T-helper 17 cell (primary cell): ENCODE measurements at places on chromosomes 5 and 9. TPM values are rescaled to one million over a fixed set of nuclear protein-coding genes. Genes with fewer than 3 reads are reported as not detected.

The LVRN gene
- not detected for total RNA-seq

The IFNA13 gene
- not detected for total RNA-seq

The JAKMIP2 gene
- 2.4 TPM for total RNA-seq

The PCDHGA12 gene
- not detected for total RNA-seq

The PCDHA13 gene
- total RNA-seq = not detected

The CDC42SE2 gene
- 215 TPM for total RNA-seq

The EMB gene
- total RNA-seq = 184 TPM

The NDUFA8 gene
- 13.0 TPM for total RNA-seq

The ATOSB gene
- 9.8 TPM for total RNA-seq

The MYOZ3 gene
- total RNA-seq = not detected

GRCh38 chr9:21244836-21245235 lies 5.0 kb upstream of the IFNA14 start:
- no peak for DNase-seq

DNA sequence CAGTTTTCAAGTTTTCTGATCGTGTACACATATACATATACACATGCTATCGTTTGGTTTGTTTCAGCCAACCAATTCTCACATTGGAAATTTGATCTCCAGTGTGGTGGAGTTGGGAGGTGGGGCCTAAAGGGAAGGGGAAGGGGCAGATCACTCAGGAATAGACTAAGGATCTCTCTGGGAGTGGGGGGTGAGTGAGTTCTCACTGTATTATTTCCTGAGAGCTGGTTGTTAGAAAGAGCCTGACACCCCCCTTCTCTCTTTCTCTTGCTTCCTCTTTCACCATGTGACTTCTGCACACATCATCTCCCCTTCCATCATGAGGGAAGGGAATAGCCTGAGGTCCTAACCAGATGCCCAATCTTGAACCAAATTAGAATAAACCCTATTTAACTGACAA lies 551.7 kb downstream of the MAT2B start:
- DNase-seq = no peak

- DNase-seq = no peak
Observed at GRCh38 chr9:88992556-88992955, 1.3 kb downstream of the S1PR3 start.

GRCh38 chr5:131607903-131608540 lies 27.0 kb downstream of the RAPGEF6 start:
- no peak for DNase-seq

- no peak for DNase-seq
Observed at GRCh38 chr5:137279521-137280231, 219.4 kb downstream of the SPOCK1 start.

- DNase-seq = no peak
Observed at GRCh38 chr9:110752766-110753165, 84.2 kb downstream of the MUSK start.

- no peak for DNase-seq
Observed at GRCh38 chr5:32831624-32832023, 120.5 kb downstream of the NPR3 start.

- DNase-seq = no peak
Observed at GRCh38 chr9:112104901-112105300, 70.2 kb downstream of the SUSD1 start.

DNA sequence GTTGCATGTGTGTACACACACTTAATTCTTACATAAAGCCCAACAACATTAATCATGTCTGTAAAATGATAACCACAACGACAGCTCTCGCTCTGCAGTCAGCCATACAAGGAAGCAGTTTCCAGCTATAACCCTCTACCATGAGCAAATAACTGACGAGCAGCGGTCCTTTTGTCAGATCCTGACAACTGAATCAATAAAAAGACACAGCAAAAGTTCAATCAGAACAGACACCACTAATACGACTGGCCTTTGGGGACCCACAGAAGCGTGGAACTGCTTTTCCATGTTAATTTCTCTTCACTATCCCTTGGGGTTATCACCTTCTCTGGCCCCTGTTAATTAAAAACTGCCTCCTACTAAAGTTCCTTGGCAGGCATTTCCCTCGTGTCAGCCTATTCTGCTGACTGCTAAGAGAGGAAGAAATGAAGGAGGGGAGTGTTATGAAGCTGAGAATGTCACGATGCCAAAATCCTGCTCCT lies 722.8 kb upstream of the GRAMD2B start:
- DNase-seq = no peak

GRCh38 chr9:109232449-109233237 lies 65.6 kb upstream of the FRRS1L start:
- no peak for DNase-seq

DNA sequence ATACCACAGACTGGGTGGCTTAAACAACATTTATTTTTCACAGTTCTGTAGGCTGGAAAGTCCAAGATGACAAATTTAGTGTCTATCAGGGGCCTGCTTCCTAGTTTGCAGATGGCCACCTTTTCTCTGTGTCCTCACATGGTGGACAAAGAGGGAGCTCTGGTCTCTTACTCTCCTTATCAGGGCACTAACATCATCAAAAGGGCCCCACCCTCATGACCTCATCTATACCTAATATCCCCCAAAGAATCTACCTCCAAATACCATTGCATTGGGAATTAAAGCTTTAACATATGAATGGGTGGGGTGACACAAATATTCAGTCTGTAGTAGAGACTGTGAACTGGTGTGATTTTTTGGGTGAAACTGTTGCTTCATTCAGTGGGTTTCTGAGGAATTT lies 78.1 kb downstream of the C7 start:
- no peak for DNase-seq

GRCh38 chr9:123643518-123643917 lies 286.4 kb downstream of the DENND1A start:
- no peak for DNase-seq

- DNase-seq = no peak
Observed at GRCh38 chr5:1888541-1889251, 6.0 kb upstream of the IRX4 start.

- DNase-seq = peak; percentile 59
Observed at GRCh38 chr9:136644593-136645351, 17.9 kb upstream of the EGFL7 start.

- DNase-seq = no peak
Observed at GRCh38 chr5:154351566-154351965, 94.2 kb upstream of the SAP30L start.

- no peak for DNase-seq
Observed at GRCh38 chr5:147234239-147234824, 494 bp upstream of the STK32A start.

GRCh38 chr9:2800394-2801179 lies 43.3 kb downstream of the PUM3 start:
- no peak for DNase-seq

- DNase-seq = no peak
Observed at GRCh38 chr9:87748881-87749280, 23.0 kb downstream of the CTSL start.

GRCh38 chr5:139315056-139315615 lies 21.6 kb downstream of the MATR3 start:
- no peak for DNase-seq

DNA sequence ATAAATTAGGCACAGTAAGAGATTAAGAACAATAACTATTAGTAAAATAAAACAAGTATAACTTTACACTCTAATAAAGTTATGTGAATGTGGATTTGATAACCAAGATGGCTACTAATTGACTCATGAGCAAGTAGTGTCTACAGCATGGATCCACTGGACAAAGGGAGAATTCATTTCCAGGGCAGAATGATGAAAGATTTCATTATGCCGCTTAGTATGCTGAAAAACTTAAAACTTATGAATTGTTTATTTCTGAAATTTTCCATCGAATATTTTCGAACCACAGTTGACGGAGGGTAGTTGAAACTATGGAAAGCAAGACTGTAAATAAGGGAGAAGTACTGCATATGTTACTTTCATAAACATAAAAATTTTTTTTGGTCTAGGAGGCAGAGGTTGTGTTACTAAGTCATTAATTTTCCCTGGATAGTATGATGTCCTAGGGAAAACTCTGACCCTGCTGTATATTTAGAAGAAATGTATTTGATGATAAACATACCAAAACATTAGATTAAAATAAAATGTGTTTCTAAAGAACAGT lies 24.9 kb upstream of the TARS1 start:
- no peak for DNase-seq

- DNase-seq = no peak
Observed at GRCh38 chr5:94992325-94992724, 292.6 kb downstream of the MCTP1 start.

GRCh38 chr9:89139455-89139854 lies 39.2 kb downstream of the SHC3 start:
- DNase-seq = no peak

DNA sequence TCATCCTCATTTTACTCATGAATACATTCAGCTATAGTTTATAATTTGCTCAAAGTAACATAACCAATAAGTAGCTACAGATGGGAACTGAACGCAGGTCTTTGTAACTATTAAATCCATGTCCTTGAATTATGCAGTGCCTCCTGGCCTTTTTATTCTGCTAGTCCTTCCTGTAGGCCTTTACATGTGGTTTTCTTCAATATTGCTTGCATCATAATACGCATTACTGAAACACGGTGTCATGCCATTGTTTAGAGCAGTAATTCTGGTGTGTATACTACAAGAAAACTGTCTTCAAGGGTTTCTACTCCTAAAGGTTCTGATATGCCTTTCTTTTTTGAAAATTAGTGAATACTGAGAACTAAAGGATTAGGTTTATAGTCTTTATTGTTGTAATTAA lies 20.7 kb downstream of the CWC27 start:
- DNase-seq = no peak

GRCh38 chr5:150511578-150512367 lies 3.8 kb downstream of the NDST1 start:
- no peak for DNase-seq

- DNase-seq = no peak
Observed at GRCh38 chr9:114989600-114990410, 59.4 kb upstream of the TNFSF8 start.

GRCh38 chr5:5011151-5011550 lies 129.0 kb upstream of the ADAMTS16 start:
- DNase-seq = no peak

GRCh38 chr5:178259623-178260536 lies 27.3 kb upstream of the PHYKPL start:
- DNase-seq = no peak

DNA sequence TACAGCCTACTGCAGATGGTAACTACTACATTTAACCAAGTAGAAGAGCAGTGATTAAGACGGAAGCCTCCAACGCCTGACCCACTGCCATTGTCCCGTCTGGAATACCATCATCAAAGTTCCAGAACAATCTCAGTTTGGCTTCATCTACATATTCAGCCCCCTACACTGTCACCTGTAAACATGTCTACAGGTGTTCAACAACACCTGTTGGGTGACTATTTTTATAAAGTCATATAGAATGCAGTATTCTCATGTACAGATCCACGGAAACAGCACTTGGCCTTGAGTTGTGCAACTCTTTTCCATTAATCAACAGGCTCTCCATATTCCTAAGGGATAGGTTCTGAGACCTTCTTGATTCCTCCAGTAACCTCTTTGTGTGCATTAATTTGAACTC lies 53.3 kb upstream of the AGXT2 start:
- DNase-seq = no peak

- DNase-seq = no peak
Observed at GRCh38 chr5:77181596-77182304, 28.7 kb upstream of the PDE8B start.

DNA sequence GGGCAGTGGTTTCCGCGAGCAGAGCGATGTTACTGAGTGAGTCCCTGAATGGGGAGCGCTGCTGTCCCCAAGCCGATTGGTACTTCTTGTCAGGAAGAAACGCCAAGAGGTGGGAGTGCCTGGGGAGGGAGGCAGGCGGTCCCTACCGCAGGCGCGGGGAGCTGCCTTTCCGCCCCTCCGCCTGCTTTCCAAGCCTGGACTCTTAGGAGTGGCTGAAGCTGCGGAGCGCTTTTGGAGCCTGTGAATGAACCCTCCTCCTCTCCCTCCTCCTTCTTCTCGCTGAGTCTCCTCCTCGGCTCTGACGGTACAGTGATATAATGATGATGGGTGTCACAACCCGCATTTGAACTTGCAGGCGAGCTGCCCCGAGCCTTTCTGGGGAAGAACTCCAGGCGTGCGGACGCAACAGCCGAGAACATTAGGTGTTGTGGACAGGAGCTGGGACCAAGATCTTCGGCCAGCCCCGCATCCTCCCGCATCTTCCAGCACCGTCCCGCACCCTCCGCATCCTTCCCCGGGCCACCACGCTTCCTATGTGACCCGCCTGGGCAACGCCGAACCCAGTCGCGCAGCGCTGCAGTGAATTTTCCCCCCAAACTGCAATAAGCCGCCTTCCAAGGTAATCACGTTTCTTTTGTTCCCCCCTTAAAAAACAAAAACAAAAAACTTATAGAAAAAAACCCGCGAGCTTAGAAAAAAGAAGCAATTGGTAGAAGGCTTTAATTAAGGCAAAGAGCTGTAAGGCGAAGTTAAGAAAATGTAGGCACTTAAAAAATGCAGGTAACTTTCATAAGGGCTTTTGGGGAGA lies at the start of gene VCAN:
Gene VCAN, plus strand, starts transcription at position 340 of the 808 bp plus-strand sequence. CDS start 11,775 bp downstream, outside the sequence.
- DNase-seq = no peak

- DNase-seq = no peak
Observed at GRCh38 chr9:76624391-76625048, 139.7 kb upstream of the PCA3 start.

DNA sequence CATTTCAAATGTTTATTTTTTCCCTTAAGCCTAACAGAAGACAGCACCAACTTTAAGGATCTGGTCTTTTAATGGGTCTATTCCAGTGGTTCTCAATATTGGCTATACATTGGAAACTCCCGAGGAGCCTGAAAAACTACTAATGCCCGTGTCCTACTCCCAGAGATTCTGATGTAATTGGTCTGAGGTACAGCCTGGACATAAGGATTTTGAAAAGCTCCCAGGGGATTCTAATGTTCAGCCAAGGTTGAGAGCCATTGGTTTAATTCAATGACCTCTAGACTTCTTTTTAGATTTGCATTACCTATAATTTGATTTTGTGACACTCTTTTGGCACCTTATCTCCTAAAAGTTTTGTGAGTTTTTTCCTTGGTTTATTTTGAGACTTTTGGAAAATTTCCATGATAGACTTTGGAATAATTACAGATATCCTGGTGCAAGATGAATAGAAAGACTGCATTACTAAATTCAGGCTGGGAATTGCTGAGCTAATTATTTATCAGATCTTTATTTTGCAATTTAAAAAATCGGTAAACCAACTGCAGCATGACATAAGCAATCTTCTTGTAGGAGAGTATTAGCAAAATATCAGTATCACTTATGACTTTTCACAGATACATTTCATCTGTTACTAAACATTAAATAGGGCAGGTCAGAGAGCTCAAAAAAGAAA lies 91.5 kb upstream of the ELL2 start:
- DNase-seq = no peak

DNA sequence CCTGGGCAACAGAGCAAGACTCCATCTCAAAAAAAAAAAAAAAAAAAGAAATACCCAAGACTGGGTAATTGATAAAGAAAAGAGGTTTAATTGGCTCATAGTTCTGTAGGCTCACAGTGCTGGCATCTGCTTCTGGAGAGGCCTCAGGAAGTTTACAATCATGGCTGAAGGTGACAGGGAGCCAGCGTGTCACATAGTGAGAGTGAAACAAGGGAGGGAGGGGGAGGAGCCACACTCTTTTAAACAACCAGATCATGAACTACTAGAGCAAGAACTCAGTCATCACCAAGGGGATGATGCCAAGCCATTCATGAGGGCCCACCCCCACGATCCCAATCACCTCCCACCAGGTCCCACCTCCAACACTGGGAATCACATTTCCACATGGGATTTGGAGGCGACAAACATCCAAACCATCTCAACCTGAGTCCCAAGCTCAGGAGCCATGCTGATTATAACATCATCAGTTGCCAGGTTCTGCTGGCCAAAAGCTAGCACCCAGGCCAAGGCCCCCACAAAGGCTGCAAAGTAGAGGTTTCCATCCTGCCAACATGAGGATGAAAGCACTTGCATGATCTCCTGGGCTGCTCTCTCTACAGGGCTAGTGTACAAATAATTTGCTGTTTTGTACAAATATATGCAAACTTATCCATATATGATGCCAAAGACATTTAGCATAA lies 15.3 kb downstream of the DENND1A start:
- no peak for DNase-seq
